ENCODE measurements at places on chromosomes 11 and 22.
A peak's percentile ranks its signal among the peaks of the same experiment; 100 is the strongest.

DNA sequence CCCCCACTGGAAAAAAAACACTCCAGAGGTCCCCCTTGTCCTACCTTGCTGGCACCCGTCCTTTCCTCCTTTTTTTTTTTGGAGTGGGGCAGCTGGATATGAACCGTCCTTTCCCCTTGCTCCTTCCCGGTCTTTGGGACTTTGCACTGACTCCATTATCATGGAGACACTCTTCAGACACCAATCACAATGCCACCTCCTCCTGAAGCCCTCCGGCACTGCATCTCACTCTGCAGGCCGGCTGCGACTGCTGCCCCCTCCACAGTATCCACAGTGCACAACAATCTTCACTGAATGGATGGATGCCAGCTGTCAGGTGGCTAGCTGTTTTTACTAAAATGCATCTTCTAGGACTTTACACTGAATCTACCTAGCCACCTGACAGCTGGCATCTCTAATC is 12.7 kb upstream of the RGL4 start:
- DNase-seq, result no peak

GRCh38 chr11:19433367-19433766 is 192.6 kb upstream of the E2F8 start:
- no peak for DNase-seq

DNA sequence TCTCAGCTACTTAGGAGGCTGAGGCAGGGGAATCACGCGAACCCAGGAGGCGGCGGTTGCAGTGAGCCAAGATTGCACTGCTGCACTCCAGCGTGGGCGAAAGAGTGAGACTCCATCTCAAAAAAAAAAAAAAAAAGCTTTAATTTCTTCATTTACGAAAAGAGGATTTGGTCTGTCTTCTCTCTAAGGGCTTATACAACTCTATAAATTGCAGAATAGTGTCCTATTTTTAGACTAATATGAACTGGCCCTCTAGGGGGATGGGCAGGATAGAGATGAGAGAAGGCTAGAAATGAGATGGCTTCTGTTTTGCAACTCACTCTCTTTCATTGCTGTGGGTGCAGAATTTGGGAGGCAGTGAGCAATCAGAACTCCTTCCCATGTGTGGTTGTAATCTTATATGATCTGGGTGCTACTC is 11.3 kb downstream of the MAML2 start:
- DNase-seq, result no peak

DNA sequence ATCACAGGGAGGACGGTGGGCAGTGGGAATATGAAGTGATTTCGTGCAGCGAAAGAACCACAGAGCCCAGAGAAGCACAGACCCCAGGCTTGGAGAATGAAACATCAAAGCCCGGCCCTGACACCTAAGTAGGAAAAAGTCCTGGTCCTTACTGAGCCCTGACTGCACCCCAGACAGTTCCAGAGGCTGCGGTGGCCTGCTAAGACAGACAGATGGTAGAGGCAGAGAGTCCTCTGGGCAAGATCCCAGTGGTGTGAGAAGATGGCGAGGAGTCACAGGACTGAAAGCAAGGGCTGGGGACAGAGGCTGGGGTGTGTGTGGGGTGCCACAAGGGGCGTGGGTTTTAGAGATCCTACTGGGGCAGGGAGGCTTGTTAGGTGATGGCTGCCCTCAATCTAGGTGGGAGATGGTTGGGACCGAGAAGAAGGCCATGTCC is 3.7 kb downstream of the CBX6 start:
- DNase-seq, result no peak

- DNase-seq, result no peak
These were observed 430 bp downstream of the CDC42EP1 start for GRCh38 chr22:37560608-37561211.

GRCh38 chr11:66123902-66124301 is 53.8 kb downstream of the PACS1 start:
- DNase-seq, result no peak

- no peak for DNase-seq
These were observed at the start of gene FREY1 for GRCh38 chr11:45906965-45907611. FREY1 (minus strand) TSS chr11:45907271; CDS start chr11:45907245, 26 bp downstream.

- DNase-seq, result no peak
These were observed 57.1 kb downstream of the ZNRF3 start for GRCh38 chr22:28940441-28940840.

- DNase-seq, result no peak
These were observed 52.2 kb upstream of the CEP126 start for GRCh38 chr11:101862391-101863233.

GRCh38 chr22:38468443-38469305 is 778 bp downstream of the KDELR3 start:
- DNase-seq, result no peak

- no peak for DNase-seq
These were observed 7.5 kb upstream of the CTSD start for GRCh38 chr11:1771273-1771672.

DNA sequence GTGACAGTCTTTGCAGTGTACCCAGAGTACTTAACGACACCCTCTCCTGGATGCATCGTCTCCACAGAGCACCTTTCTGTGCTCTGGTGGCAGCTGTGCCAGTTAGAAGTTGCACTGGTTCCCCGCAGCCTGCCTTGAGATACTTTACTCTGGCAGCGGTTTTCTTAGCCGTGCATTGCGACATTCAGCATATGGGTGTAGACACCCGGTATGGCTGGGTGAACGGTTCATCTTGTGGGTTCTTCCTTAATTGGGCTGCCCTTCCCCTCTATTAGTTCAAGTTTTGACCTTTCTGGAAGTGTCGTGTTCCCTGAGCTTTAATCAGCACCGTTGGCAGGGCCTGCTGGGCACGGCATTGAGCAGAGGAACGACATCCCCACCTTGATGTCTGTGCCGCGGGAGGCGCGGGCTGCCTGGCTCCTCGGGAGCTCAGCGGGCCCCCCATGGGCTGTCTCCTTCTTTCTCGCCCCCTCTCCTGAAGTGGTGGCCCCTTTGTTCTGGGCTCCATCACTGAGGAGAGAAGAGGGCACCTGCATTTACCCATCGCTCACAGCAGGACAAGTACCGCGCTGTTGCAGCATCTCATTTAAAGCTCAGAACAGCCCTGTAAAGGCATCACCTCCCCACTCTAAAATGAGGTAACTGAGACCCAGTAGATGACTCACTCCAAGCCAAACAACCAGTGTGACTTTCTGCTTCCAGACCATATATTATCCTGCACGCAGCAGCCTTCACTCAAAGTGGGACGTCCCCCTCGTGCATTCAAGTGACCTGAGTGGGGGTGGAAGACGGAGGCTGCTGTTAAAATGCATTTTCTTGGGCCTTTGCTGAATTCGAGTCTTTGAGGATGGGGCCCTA is 13.3 kb downstream of the FAM83F start:
- DNase-seq, result no peak

GRCh38 chr22:30169002-30169401 is 77.6 kb downstream of the LIF start:
- no peak for DNase-seq

GRCh38 chr11:116642902-116643301 is 129.9 kb downstream of the BUD13 start:
- DNase-seq, result no peak

DNA sequence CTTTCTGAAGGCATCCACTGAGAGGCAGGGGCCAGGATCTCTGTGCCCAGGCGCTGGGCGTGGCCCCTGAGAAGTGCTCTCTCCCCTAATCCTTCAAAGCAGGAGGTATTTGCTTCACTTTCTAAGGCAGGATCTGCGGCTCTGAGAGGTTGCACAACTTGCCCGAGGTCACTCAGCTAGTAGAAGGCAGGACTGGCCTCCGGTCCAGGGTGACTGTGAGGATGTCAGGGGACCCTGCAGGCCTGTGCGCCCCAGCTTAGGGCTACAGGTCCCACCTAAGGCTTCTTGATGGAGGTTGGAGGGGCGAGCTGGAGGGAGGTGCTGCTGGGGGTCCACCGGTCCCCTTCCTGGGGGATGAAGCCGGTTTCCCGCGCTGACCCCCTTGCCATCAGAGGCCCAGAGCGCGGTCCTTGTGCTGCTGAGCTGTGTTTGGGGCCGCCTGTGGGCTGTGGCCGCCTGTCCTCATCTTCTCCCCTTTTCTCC is 979 bp downstream of the SMIM38 start:
- no peak for DNase-seq

- peak; percentile 30 for DNase-seq
These were observed 26.1 kb upstream of the EED start for GRCh38 chr11:86218125-86219084.

- DNase-seq, result no peak
These were observed 74.6 kb upstream of the FAT3 start for GRCh38 chr11:92149996-92150395.

- DNase-seq, result no peak
These were observed 33.5 kb upstream of the TXNRD2 start for GRCh38 chr22:19974935-19975706.

DNA sequence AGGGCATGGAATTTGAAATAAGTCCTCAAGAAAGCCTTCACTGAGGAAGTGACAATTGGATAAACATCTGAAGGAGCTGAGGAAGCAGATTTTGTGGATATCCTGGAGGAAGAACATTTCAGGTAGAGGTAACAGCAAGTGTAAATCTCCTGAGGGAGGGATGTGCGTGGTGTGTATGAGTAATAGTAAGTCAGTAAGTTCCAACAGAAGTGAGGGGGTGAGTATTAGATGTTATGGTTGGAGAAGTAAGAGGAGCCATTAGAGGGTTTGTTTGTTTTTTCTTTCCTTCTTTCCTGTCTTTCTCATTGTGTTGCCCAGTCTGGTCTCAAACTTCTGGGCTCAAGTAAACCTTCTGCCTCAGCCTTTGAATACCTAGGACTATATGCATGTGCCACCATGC is 29.0 kb downstream of the ANKRD42 start:
- DNase-seq, result no peak

DNA sequence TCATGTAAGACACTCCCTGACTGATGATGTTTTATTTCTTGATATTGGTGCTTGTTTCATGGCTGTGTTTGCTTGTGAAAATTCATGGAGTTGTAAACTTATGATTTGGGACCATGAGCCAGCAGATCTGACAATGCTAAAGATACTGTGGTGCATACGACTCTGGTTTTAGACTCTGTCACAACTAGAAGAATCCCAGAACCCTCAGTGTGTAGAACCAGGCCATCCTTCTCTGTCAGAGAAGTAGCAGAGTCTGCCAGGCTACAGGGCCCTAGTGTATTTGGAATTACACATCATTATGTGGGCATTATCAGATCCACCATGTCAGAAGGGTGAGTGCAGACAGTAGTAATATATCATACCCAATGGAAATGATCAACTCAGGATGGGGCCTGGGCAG is 209.8 kb upstream of the POU2AF2 start:
- DNase-seq, result no peak

DNA sequence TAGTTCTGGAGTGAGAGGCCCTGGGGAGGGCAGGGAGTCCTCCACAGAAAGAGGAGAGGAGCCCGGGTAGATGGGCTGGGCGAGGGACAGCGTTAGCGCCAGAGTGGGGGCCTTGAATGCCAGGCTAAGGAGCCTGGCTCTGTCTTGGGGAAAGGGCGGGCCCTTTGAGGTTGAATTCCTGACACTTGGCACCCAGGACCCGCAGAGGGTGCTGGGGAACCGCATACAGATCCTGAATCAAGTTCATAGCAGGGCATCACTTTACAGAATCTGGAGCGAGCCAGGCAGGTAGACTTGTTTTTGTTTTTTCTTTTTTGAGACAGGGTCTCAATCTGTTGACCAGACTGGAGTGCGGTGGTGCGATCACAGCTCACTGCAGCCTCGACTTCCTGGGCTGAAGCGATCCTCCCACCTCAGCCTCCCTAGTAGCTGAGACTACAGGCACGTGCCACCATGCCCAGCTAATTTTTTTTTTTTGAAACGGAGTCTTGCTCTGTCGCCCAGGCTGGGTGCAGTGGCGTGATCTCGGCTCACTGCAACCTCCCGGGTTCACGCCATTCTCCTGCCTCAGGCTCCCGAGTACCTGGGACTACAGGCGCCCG is 6.1 kb downstream of the CARNS1 start:
- no peak for DNase-seq

DNA sequence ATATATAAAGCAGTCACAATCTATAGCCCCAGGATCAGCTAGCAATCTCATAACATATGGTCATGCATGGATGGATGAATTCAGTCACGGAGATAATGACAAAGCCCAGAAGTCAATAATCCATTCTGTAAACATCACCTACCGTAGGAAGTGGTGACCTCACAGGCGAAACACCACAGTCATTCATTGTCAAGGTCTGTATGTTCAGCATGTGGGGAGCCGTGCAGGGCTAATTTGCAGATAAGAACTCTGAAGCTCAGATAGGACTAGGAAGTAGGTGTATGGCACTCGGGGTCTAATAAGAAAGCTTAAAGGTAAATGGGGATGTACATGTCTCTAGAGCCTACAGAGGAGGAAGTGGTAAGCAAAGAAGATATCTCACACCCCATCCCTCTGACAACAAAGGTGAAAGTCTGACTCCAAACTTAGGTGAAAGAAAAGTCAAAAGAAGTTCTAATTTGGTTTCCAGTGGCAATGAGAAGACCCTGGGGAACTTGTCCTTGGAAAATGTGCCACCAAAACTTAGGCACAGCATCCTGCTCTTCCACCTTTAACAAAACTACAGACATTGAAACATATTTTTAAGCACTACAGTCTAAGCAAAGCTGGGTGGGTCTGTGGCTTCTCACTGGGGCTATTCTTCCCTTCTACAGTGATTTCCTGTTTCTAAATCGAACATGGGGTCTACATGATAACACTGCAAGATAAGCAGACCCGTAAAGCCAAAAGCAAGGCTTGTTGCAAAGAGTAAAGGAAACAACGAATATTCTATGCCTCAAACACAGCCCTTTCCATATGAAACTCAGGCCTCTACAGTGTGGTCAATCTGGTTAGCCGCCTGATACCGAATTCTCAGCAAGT is 5.2 kb downstream of the CRTAM start:
- DNase-seq, result no peak

DNA sequence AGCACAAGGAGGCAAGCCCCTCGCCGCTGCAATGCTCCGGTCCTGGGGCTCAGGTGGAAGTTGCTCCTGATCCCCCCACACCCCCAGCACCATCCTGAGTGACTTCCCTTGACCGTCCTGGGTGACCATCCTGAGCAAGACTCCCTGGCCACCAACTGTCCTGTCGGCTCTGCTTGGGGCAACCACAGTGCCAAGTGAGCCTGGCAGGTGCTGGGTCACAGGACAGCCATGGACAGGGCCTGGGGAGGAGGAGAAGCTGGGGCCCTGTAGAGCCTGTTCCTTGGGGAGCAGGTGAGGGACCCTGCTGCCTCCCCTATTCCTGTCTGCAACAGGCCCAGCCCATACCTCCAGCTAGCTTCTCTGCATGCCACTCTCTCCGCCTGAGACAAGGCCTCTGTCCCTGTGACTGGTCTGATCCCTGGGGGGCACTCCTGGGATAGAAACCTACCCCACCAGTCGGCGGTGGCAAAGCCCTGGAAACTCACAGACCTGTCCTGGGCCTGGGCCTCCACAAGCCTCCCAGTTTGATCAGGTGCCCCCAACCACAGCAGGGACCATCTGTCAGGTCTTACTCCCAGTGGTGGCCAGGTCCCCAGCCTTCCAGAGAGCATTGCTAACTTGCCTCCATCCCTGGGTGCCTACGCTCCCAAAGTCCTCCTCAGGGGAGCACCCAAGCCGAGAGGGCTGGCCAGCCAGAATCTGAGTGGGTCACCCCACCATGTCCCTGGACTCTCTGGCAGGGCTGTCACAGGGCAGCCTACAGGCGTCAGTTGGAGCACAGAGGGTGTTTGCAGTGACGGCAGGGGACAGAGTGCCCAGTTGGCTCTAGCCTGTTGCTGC is 68.7 kb upstream of the WNT7B start:
- no peak for DNase-seq

GRCh38 chr11:67545280-67545679 is 22.0 kb upstream of the CABP2 start:
- no peak for DNase-seq

GRCh38 chr11:62666259-62666926 is 1.3 kb downstream of the CSKMT start:
- no peak for DNase-seq

- DNase-seq, result no peak
These were observed 87.7 kb upstream of the RTL6 start for GRCh38 chr22:44585559-44586350.
